Activated gamma-delta T cell treated with Interleukin-2 at 50 U/mL for 16 hours (primary cell): ENCODE measurements at places on chromosomes 6 and 20.

GRCh38 chr6:130959951-130960350 lies 103.1 kb downstream of the EPB41L2 start:
- no peak for DNase-seq

DNA sequence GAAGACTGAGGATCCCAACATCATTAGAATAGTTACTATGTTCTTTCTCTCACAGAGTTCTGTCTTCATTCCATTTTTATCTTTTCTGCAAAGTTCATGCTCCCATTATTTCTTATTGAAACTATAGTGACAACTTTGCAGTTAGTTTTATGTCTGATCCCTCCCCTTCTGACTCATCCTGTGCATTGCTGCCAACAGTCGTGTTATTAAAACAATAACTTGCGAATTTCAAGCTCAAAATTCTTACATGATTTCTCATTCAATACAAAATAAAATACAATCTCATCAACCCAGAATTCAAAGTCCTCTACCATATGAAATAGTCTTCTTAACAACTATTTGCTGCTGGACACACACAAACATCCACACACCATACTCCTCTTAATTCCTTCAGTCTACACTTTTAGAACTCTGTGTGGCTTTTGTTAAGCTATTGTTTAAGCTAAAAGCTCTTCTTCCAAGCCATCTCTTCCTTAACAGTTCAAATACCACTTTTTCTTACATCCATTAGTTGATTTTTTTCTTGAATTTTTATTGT lies 261.4 kb upstream of the IRAK1BP1 start:
- DNase-seq, result no peak

DNA sequence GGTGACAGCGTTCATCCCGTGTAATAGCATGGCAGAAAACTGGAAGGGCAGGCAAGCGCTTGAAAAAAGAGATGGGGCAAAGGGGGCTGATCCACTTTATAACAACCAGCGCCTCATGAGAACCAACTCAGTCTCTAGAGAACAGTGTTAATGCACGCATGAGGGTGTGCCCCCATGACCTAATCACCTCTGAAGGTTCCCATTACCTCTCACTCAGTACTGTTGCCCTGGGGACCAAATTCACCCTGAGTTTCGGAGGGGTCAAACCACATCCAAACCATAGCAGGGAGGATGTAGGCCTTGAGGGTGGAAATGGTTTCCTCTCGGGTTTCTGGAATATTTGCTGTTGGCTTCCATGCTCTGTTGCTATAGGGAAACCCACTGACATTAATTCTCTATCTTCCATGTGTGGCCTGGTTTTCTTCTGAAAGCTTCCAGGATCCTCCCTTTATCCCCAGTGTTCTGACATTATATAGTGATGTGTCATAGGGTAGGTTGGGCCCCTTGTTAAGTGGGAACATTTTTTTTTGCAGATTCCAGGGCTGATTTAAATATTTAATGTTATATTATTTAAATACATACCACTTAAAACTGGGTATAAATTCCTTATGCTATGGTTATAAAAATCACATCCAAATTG lies 65.2 kb downstream of the PPP1R14C start:
- DNase-seq, result no peak

DNA sequence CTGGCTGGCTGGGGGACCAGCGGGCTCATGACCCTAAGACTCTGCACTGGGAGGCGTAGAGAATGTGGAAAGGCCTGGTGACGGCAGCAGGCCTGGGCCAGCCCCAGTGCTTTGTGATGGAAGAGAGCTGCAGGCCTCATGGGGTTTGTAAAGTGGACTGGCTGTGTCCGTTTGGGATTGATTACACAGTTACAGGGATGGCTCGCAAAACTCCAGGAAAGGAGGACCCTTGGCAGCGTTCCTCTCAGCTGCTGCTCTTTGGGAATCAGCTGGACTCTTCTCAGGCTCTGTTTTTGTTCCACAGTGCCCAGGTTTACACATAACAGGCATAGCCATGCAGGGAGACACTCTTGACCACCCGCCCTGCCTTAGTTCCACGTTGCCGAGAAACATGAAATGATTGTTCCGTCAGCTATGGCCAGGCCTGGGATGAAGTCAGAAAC lies 89.0 kb downstream of the SLX4IP start:
- no peak for DNase-seq

DNA sequence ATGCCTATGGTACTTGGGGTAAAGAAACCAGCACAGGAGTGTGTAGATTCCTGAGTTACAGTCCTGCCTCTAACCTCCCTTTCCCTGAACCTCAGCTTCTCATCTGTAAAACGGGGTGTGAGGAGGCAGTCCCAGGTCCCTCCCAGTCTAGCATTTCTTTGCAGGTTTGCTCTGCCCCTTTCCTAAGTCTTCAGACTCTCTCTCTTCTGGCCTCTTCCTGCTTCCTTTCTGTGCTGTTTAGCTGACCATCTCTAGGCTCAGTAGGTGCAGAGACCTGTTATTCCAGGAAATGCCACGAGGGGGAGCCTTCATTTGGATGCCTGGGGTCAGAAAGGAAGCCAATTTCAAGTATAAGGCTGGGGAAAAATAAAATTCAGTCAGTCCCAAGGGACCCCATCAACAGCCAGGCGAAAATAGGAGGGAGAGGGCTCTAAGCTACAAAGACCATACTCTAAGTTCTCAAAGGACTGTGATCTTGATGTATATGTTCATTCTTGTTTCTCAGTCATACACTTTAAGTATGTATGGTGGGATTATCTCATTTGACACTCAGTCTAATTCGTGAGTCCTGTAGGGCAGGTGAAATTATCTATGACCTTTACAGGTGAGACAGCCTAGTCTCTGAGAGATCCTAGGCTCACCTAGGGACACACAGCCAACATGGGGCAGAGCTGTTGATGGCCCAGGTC lies 89.1 kb downstream of the NCR2 start:
- DNase-seq, result peak; percentile 85

DNA sequence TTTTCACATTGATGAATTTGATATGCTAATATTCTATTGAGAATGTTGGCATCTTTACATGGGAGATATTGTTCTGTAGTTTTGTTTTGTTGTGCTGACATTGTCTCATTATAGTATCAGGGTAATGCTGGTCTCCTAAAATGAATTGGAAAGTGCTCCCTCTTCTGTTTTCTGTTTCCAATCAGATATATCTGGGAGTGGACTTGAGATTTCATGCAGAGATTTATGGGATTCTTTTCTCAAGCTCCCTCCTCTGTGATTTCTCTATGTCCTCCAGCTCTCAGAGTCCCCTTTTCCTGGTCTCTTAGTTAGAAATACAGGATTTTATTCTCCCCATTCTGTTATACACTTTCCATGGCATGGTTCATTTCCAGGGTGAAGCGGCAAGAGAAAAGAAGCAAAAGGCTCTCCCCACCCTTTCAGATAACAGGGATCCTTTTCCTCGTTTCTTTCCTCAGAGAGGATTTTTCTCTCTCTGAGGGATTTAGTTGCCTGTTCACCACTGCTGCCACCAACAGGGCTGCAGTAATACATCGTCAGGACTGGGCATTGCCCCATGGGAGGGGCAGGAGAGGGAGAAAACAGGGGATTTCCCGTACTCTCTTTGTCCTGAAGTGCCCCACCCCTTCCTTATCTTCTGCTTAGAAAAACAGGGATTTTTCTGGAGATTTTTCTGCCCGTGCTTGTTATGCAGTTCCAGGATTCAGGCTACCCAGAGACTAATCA lies 59.3 kb upstream of the STMND1 start:
- DNase-seq, result no peak

- no peak for DNase-seq
These were observed 30.0 kb upstream of the RALY start for GRCh38 chr20:33963751-33964150.

DNA sequence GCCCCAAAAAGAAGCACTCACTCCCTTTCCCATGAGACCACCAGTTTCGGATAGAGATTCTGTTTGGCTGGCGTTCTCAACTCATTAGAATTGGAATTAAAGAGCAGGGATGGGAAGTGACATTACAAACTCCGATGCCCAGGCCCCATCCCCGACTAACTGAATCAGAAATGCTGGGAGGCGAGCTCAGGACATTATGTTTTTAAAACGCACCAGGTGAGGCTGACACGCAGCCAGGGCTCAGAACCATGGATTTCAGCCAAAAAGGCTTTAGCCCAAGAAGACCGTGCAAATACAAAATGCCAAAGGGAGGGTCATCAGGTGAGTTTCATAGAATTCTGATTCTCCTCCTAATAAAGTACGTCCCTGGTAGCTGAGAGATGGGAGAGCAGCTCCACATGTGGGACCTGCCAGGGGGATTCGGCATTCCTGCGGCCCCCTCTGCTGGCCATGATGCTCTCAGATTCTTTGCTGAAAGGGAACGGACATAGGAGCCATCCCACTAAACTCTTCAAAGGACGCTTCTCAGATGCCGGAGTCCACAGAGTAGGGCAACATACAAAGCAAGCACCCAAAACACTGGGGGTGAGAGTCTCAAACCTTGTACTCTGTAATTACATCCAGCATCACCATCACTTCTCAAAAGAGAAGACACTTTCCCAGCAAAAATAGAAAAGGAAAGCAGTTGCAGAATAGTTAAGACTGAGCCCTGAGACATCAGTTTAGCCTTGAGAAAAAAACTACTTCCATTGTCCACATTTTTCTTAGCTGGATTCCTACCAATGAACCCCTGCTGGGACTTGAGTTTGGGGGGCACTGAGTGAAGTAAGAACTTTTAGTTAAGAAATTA lies 205.2 kb downstream of the BMP7 start:
- no peak for DNase-seq

GRCh38 chr20:47676912-47677634 lies 108.2 kb downstream of the SULF2 start:
- DNase-seq, result no peak

GRCh38 chr6:41560431-41561192 lies 14.4 kb downstream of the FOXP4 start:
- peak; percentile 85 for DNase-seq
